ENCODE measurements at places on chromosomes 3 and 15.

- no peak for DNase-seq
Measured at GRCh38 chr3:196625331-196625730, 14.2 kb upstream of the NRROS start.

DNA sequence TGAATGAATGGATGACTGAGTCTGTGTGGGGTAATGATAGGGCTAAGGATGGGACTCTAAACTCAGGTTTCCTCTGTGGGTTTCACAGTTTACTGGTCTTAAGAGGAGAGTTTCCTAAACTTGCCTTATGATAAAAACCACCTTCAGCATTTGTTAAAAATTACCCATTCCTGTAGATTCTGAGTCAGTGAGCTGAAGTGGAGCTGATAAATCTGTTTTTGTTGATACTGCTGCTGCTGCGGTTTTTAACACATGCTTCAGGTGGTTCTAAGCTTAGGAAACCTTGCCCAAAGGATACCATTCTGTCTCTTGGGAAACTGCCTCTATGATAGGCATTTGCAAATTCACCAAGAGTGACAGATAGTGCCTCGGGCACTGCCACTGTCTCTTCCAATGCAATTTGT is 52.6 kb downstream of the MECOM start:
- no peak for DNase-seq

- no peak for DNase-seq
Measured at GRCh38 chr3:117091676-117092075, 382.1 kb downstream of the TUSC7 start.

DNA sequence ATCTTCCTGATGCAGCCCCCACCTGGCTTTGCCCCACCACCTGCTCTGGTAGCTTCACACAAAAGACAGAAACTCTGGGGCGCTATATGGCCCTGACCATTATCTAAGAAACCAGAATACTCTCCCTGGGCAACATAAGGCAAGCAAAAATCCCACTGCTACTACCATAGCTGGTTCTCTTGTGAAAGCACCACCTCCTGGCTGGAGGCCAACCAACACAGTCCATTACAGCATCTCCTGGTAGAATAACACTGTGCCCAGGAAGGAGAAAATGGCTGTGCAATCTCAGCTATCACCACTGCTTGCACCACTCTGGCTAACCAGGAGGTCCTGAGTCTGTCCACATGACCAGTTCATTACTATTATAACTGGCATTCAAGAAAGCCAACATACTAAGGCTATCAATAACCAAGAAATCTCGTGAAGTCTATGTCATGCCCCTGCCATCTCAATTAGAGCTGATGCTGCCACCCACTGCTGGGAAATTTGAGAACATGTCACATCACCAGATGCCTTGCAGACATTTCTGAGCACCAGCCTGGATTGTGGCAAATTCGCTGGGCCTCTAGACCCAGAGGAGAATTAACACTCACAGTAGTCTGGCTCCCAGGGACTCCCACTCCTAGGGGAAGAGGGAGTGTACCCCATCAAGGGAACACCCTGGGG is 1114.8 kb downstream of the ROBO2 start:
- DNase-seq = no peak

DNA sequence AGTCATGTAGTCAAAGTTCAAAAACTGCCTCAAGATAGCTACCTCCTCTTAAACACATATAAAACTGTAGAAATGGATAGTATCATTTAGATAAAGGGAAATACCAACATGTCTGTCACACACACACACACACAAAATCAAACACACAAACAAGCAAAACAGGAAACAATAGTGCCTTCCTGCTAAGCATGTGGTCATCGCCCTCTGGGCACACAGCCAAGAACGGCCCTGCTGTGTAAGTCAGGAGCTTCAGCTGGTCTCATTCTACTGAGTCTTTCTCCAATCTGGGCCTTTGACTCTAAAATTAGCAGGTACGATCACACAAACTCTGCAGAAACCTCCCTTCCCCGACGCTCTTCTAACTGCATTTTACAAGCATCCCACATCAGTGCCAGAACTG is 272.2 kb upstream of the CHRNA7 start:
- DNase-seq = no peak

GRCh38 chr15:66789029-66790025 is 87.3 kb downstream of the SMAD6 start:
- no peak for DNase-seq

DNA sequence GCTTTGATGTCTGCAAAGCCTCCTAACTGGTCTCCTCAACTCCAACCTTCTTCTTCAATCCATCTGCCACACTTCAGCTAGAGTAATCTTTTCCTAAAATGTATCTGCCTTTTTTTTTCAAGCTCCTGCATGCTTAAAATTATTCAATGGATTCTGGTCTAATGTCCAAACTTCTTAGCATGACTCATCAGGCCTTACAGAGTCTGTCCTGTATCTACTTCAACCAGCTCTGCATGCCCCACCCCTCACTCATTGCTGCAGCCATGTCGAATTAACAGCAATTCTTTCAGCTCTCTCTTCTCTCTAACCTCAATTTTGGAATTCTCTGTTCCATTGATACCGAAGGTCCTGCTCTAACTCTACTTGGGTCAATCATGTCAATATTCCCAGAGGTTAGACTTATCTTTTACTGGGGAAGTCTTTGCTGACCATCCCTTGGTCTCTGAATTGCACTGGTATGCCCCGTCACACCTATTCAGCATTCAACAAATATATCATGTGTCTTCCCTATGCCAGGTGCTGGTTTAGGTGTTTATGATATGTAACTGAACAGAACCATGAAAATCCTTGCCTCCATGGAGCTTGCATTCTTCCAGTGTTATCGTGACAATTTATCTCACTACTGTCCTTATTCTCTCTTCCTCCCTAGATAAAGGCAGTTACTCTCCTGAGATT is 88.5 kb upstream of the NANOGP8 start:
- DNase-seq = no peak

GRCh38 chr3:17336291-17336690 is 406.1 kb downstream of the TBC1D5 start:
- no peak for DNase-seq

DNA sequence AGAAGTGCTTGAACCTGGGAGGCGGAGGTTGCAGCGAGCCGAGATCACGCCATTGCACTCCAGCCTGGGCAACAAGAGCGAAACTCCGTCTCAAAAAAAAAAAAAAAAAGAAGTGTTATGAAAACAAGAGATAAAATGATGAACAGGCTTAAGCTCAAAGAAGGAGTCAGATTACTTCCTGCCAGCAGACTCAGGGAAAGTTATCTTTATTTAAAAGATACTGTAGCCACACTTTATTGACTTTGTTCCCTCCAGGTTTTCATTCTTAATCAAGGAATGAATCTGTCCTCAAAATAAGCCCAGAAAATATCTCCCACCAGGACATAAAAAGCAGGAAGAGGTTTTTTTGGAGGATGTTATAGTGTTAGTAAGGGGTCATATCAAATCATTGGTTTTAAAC is 176.5 kb upstream of the KCNMB2 start:
- DNase-seq = no peak

GRCh38 chr3:196996454-196997265 is 28.0 kb upstream of the PIGZ start:
- no peak for DNase-seq

GRCh38 chr3:151918253-151919029 is 45.0 kb downstream of the SUCNR1 start:
- DNase-seq = no peak

DNA sequence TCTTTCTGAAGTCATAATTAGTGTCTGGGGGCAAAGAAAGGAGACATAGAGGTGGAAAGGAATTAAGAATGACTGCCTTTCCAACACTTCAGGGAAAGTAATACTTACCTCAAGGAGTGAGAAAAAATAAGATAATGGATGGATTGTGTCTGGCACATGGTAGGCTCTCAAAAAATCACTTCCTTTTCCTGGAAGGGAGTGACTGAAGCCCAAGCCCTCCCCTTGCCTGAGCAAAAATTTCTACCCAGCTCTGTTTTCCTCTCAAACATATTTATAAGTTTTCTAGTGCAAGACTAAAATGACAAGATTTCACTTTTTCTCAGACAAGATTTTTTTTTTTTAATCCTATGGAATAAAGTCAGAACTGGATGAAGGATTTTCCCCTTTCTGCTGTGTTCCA is 145.0 kb downstream of the IGSF11 start:
- no peak for DNase-seq

DNA sequence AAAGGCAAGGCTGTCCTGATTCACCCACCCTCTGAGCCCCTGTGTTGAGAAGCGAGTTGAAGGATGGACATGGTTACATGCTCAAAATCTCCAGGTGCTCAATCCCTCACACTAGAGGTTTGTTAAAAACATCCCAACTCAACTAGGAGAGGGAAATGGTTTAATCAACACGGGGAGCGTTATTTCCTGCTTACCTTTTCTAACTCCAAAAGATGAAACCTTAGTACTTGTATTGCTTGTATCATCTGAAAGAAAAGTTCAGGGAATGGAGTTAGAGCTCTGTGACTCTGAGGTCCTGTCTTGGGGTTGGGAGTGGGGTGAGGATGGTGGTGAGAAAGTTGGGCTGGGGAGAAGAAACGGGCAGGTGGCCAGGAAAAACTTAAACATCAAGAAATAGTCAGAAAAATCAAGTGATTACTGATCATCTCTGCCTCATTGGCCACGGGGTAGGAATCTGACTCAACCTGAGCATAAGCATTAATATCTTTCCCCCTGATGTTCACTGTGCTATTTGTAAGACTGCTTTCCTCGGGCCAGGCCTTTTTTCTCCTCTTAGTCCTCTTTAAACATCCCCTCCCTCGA is 5.9 kb downstream of the MEIS2 start:
- DNase-seq = no peak

DNA sequence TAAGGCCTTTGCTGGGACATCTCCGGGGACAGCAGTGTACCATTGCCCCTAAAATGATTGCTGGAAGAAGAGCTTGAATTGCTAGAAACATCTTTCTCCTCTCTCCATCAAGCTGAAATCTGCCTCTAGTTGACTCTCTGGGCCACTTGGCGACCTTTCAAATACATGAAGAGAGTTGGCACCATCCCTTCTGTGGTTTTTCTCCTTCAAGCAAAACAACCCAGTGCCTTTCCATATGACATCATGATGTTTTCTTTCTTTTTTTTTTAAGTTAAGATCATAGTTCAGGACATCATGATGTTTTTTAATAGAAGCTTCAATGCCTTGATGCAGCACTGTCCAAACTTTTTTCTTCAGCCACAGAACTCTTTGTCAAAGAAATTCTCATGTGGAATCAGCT is 144.0 kb upstream of the PTPRG start:
- DNase-seq = no peak

DNA sequence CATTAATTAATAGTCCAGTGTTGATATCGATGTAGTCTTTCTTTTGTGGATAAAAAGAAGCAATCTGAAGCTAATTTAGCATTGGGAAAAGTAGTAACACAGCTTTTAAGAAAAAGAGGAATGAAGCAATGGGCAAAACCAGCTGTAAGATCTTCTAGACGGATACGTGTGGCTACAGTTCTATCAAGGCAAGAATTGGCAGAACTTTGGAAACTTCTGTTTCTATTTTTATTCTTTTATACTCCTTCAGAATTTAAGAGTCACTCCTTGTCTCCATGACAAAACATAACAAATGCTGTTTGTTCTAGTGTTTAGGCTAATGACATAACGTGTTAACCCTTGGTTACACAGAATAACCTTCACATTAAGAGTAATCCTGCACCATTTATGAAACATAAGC is 289.2 kb downstream of the ROBO2 start:
- DNase-seq = no peak

GRCh38 chr3:37218206-37218605 is 43.8 kb upstream of the LRRFIP2 start:
- no peak for DNase-seq

GRCh38 chr3:14563946-14564539 is 23.9 kb upstream of the GRIP2 start:
- no peak for DNase-seq

DNA sequence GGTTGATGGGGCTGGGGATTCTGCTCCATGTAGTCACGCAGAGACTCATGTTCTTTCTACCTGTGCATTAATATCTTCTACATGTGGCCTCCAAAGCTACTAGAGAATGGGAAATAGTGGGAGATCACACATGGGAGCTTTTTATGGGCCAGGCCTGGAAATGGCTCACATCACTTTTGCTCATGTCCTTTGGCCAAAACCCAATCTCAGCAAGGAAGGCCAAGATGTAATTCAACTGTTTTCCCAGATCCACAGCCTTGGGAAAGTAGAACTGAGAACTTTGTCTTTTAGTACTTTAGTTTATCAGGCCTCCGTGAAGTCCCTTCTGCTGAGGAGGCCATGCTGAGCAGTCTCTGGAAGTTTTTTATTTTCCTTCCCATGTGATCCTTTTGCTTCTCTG is 73.2 kb upstream of the SLC4A7 start:
- no peak for DNase-seq

DNA sequence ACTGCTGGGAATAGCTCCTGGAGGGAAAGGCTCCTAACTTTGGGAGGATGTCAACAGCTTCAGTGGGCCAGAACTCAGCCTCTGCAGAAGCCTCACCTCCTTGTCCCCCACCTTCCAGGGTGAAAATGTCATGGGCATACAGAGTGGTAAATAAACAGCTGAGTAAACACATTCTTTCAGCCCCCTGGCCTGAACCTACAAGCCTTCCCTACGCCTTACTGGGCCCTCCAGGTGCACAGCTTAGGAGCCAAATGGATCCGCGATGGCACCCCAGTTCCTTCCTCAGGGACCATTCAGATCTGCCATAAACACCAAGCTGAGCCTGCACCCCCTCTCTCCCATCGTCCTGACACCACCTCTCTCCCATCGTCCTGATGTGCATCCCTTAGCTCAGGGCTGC is 126.2 kb upstream of the IGF1R start:
- no peak for DNase-seq

DNA sequence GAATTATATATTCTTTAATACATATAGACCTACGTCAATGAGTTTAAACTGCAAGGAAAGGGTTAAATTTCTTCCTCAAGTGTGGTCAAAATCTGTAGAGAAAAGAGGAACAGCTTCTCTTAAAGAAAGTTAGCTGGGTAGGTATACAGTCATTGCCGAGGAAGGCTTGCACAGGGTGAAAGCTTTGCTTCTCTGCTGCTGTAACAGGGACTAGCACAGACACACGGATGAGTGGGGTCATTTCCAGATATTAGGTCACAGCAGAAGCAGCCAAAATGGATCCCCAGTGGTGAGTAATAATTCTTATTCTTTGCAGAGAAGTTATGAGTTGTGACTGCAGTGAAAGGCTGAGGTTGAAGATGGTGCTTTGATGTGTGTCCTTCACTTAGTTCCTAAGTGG is at the start of gene CD86:
CD86 (plus strand) TSS at position 148 of the 400 bp plus-strand sequence; CDS start at position 276, 128 bp downstream.
- no peak for DNase-seq

DNA sequence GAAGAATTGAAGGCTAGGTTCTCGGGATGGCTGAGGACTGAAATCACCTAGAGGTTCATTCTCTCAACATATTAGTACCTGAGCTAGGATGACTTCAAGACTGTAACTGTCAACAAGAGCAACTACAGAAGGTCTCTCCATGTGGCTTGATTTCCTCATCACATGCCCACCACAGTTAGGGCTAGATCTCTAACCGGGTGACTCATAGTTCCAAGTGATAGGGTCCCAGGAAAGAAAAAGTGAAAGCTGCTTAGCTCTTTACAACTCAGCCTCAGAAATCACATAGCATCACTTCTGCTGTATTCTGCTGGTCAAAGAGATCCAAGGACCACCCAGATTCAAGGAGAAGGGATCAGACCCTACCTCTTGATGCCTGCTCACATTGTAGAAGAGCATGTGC is 165.4 kb upstream of the AGTR1 start:
- DNase-seq = no peak
